ENCODE measurements at places on chromosomes 11 and 22. TPM values are rescaled to one million over a fixed set of nuclear protein-coding genes. Genes with fewer than 3 reads are reported as not detected.

Gene FIBP
- total RNA-seq: 161 TPM

Gene MMP27
- not detected for total RNA-seq

Gene OR51B5
- not detected for total RNA-seq

Gene TEF
- 4.5 TPM for total RNA-seq

Gene MMP1
- total RNA-seq: 734 TPM

Gene TPBGL
- total RNA-seq: under 0.01 TPM

Gene SCN2B
- total RNA-seq: not detected

Gene NAV2
- total RNA-seq: 25.0 TPM

Gene MISFA
- total RNA-seq: 0.82 TPM

Gene DDTL
- 0.25 TPM for total RNA-seq

Gene LRRC74B
- total RNA-seq: not detected

Gene GRAMD4
- total RNA-seq: 22.2 TPM

Gene SCGB1A1
- total RNA-seq: not detected

Gene ANGPTL5
- total RNA-seq: not detected

Gene APOA4
- total RNA-seq: not detected

Gene ZNF202
- total RNA-seq: 10.7 TPM

Gene RHOD
- total RNA-seq: 20.8 TPM

Gene NXPE2
- not detected for total RNA-seq

Gene TRIM6
- 1.3 TPM for total RNA-seq
